Activated CD4-positive, alpha-beta T cell treated with anti-CD3 and anti-CD28 coated beads for 24 hours (primary cell): ENCODE measurements at places on chromosomes 2 and 18.

- DNase-seq = no peak
Observed at GRCh38 chr2:216649574-216649973, 16.4 kb downstream of the IGFBP2 start.

- DNase-seq = no peak
Observed at GRCh38 chr18:27478459-27478858, 293.4 kb upstream of the CHST9 start.

- DNase-seq = no peak
Observed at GRCh38 chr2:29165362-29166241, 50.4 kb downstream of the CLIP4 start.

DNA sequence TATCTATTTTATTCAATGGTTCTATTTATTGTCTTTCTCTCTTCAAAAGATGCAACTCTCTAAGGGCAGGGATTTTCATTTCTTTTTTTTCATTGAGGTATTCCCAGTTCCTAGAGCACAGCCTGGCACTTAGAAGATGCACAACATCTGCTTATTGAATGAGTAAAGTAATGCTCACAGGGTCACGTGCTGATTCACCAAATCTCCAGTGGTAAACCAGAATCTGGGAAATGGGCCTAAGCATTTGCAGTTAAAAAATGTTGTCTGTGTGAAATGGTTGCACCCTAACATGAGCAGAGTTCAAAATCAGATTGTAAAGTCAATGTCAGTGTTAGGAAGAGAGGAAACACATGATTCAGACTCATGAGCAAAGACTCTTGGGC lies 15.8 kb downstream of the SLC8A1 start:
- DNase-seq = no peak

DNA sequence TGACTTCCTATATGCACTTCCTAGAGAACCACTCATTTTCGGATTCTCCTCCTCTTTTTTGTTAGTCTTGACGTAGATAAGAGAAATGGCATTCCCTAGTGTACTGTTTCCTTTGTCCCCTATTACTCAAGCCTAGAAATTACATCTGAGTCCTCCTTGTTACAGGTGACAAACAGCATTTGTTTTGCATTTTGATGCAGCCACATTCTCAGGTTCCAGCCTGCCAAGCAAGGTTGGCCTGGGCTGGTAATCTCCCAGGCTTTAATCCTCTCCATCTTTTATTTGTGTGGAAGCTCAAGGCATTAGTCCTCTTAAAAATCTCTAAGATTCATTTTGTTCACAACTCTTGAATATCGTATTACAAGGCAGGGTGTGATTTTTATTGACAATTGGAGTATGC lies 318.0 kb upstream of the NRP2 start:
- no peak for DNase-seq

DNA sequence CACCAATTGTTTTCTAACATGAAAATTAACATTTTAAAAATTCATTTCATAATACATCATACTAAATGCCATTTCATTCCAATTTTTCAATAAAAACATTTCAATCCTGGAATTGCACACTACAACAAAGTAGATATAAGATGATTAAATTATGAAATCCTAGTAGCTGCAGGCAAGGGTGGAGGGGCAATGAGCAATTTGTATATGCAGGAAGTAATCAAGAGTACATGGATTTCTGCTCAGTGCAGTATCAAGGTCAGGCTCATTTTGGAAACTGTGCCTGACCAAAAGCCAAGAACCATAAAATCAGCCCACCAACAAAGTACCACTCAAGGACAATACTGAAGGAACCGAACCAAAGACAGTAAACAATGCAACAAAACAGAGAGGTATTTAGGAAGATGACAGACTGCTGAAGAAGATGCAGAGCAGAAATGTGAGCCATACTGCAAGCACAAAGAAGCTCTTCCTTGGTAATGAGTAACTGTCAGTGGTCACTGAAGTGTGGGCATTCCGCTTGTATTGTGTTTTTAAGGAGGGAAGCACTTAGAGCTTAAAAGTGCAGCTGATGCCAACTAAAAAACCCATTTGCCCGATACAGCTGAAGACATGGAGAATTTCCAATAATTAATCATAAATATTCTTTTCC lies 34.5 kb upstream of the DSEL start:
- DNase-seq = no peak

DNA sequence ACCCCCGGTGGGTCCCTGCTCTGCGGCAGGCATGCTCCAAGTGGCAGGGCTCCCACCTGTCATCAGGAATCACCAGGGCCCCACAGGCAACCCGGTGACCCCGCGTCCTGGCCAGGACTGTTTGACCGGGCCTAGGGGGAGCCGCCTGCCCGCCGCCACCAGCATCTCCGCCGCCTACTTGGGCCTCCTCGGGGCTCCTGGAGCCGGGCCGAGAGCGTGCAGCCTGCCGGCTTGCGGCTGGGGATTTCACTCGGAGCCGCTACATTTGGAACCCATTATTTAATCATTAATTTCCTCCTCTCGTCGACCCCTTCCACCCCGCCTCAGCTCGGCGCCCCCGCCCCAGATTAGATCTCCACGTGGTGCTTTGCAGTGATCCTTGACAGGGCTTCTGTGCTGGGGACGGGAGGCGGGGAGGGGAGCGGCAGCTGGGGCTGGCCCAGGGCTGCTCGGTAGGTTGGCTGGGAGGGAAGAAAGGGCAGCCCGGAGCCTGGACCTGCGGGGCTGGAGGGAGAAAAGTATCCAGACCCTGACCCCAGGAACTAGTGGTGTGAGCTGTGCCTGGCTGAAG lies 295.4 kb downstream of the CYP26B1 start:
- no peak for DNase-seq

DNA sequence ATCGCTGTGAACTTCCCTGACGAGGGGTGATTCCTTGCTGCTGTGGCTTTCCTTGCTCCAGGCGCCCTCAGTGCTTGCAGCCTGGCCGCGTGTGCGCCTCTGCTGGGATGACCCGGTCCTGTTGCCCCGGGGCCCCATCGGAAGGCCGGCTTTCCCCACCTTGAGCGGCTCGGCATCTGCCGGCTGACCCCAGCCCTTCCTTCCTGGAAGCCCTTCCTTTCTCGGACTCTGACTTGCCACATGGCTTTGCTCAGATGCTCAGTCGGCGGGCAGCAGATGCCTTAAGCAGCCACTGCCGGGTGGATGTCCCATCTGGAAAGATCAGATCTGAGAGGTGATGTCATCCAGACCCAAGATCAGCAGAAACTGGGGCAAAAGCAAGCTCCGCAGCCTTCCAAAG lies 100.5 kb upstream of the ODC1 start:
- no peak for DNase-seq

GRCh38 chr2:152587187-152587947 lies 129.9 kb downstream of the PRPF40A start:
- no peak for DNase-seq

DNA sequence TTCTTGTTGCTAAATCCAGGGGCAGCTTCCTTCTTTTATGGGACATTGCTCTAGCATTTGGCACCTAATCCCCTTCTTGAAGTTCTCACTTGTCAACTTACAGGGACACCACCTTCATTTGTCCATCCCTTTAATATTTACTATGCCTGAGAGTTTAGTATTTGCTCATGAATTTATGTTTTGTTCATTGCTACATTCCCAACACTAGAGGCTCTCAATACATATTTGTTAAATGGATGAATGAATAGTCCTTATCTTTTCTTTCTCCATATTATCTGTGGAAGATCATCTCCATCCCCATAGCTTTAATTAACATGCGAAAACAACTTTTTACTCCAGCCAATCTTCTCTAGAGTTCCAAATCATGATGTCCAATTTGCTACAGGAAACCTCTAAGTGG lies 5.4 kb downstream of the CWC22 start:
- no peak for DNase-seq

DNA sequence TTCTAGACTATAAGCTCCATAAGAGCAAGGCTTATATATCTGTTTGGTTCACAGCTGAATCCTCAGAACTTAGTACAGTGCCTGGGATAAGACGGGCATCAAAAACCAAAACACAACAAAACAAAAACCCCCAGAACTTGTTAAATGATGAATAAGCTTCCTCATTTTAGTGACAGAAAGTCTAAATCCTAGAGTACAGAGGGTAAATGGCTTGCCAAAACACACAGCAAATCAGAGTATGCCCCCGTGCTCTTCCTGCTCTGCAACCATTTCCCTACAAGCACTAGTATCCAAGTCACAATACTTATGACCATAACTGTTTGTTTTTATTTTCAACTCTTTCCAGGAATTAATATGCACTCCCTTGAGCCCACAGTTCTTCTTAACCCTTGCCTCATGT lies 10.1 kb downstream of the ZNF521 start:
- no peak for DNase-seq

- DNase-seq = no peak
Observed at GRCh38 chr18:37487400-37487867, 78.2 kb downstream of the CELF4 start.

- no peak for DNase-seq
Observed at GRCh38 chr2:71784734-71785511, 331.6 kb downstream of the DYSF start.

DNA sequence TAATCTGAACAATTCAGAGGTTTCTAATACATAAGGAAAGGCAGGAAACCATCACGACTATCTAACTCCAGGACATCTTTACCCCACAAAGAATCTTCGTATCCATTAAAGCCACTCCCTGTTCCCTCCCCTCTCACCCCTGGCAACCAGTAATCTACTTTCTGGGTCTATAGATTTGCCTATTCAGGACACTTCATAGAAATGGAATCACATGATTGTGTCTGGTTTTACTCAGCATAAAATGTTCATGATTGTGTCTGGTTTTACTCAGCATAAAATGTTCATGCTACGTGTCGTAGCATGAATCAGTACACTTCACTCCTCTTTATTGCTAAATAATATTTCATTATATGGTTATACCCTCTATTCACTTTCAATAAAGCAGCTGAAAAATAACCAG lies 11.6 kb downstream of the FECH start:
- no peak for DNase-seq

DNA sequence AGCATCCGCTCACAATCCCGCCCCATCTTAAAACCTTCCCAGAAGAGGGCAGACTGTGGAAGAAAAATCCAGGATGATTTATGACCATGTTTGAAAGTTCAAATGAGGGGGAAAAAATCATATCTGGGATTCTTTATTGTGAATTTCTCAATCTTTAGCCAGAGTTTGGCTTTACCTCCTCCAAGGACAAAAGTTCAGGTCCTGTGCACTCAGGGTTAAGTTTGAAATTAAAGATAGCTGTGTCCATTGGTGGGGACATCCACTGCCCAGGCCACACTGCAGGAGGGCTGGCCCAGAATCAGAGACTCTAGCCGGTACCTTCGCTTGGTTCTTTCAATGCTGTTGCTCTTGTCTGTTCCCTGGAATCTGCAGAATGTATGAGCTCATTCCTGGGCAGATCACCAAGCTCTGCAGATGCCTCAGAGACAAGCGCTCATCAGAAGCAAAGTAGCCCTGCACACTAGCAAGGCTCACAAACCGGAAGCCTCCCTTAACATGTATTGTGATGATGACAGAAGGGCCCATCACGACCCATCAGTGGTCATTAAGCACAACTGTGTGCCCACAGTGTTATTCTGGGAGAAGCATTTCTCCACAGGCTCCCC lies 375.3 kb upstream of the KLHL29 start:
- no peak for DNase-seq

- no peak for DNase-seq
Observed at GRCh38 chr2:220455351-220455990, 828.0 kb downstream of the SLC4A3 start.

DNA sequence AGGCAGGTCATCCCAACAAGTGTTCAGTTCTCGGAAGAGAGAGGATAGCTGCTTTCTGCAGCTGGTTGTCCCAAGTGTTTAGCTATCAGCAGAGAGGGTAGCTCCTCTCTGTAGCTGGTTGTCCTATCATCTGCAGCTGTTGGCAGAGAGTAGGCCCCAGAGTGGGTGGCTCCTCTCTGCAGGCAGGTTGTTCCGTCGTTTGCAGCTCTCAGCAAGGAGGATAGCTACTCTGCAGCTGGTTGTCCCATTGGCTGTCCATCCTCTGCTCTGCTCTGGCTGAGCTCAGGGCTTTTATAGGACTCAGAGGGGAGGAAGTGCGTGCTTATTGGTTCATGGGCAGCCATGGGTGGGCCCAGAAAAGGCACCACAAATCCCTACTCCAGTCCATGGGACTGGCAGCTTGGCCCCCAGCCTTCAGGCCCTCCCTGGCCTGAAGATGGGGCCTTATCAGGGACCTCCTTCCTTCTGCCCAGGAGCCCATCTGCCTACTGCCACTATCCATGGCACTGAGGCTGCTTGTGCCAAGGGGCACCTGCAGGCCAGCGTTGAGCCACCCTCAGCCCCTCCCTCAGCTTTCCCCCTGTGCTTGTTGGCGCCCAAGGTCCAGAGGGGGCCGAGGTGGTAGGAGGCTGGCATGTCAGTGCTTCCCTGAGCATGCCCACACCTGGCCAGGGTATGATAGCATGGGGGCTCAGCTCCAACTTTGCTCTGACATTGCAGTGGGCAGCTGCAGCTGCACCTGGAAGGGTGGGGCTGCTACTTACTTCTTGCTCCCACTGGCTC lies 38.3 kb downstream of the TDRD15 start:
- DNase-seq = no peak

DNA sequence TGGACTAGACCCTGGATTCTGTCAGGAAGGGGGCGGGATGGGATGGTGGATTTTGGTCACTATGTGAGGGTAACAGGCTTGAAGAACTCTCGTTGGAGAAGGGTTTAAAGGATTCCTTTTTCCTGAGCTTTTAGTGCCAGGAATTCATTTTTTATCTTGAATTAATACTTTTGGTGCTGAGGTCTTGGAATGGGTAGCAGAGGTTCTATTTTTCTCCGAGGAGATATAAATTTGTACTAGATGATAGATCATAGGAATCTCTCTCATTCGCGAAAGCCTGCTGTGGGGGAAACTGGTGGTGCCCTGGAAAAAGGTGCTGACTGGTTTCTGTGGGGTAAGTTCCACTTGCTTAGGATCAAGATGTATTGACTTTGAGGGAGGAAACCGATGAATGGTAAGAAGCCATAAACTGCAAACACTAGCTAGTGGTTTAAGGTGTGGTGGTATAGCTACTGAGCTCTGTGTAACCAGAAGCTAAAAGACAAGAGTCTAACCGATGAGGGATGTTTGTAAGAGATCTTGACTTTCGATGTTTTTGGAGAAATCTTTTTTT lies 706 bp downstream of the AGPS start:
- DNase-seq = no peak

DNA sequence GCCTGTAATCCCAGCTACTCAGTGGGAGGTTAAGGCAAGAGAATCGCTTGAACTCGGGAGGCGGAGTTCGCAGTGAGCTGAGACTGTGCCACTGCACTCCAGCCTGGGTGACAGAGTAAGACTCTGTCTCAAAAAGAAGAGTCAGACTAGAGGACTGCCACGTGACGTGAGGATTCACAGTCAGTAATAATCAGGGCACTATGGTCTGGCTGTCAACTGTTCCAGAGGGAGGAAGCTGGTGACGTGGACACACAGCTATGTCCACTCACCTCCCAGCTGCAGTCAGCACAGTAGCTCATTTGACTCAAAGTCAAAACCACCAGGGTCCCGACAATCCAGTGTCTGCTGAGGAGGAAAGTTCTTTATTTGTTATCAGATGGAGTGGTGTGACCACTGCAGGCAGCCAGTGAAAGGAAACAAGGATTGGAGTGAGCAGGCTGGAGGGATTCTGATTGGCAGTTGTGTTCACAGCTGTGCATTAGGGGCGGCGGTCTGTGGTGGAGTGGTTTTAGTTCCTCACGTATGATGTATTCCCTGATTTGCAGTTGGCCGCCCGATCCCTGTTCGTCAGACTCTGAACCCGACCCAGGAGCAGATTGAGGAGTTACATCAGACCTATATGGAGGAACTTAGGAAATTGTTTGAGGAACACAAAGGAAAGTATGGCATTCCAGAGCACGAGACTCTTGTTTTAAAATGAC lies 37.9 kb downstream of the MOGAT1 start:
- no peak for DNase-seq
